ENCODE measurements at places on chromosomes 12 and 14.

DNA sequence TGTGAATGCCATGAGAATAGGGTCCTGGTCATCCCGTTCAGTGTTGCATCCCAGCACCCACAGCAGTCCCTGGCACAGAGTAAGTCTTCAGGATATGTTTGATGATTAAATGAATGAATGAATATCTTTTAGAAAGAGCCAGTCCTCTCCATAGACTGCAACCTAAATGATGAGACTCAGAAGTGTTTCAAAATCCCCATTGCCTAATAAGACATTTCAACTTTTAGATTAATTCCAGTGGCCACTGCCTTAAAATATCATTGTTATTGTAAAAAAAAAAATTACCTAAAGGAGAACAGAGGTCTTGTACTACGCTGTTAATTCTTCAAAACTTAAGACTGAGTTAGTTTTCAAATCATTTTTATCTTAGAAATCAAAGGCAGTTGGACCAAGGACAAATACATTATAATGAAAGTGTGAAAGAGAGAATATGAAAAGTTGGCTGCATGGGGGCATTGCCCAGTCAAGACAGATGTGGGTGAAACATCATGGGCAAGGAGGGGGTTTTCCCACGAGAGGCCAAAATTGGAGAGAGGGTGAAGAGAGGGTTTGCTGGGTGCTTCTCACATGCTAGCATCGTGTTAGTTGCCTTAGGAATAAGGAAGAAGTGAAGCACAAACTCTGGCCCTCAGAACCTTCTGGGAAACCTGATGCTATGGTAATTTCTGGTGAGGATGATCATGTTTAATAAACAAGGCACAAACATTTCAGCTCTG, 26.3 kb upstream of the CPM start:
- no peak for DNase-seq

GRCh38 chr14:72380456-72380855, 448.2 kb downstream of the RGS6 start:
- no peak for DNase-seq

- DNase-seq, result no peak
Observed at GRCh38 chr14:71321574-71322315, 414.5 kb downstream of the PCNX1 start.

GRCh38 chr12:46492471-46493085, 120.0 kb upstream of the SLC38A2 start:
- DNase-seq, result no peak

DNA sequence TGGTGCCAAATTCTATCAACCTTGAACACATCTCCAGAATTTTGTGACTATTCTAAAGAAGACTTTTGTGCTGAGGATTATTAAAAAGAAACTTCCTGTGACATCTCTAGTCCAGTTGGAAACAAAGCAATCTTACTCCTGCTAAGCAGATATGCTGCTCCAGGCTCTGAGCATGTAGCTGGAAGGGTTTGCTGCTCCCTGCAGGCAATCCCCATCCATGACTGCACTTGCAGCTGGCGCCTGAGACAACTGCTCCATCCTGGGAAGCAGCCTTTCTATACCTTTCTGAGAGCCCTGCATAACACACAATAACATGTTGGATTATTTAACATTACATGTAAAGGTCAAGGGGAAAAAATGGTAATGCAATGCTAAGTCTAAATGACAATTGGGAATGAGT, 105.1 kb downstream of the NDUFA12 start:
- no peak for DNase-seq

DNA sequence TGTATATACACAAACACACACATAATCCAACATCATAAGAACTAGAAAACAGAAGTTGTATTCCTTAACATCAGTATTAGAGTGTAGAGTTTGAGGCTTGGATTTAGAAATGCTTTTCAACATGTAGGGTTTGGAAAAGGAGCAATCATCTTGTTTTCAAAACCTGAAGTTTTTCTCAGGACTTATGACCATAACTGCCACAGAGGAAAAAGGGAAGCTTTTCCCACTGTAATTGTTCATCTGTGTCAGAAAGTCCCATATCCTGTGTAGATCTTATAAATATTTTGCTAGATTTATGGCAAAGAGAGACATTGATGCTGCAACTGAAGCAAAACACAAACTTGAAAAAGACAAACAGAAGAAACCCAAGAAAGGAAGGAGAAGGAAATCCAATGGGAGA, 115.7 kb downstream of the GRIP1 start:
- DNase-seq, result no peak

DNA sequence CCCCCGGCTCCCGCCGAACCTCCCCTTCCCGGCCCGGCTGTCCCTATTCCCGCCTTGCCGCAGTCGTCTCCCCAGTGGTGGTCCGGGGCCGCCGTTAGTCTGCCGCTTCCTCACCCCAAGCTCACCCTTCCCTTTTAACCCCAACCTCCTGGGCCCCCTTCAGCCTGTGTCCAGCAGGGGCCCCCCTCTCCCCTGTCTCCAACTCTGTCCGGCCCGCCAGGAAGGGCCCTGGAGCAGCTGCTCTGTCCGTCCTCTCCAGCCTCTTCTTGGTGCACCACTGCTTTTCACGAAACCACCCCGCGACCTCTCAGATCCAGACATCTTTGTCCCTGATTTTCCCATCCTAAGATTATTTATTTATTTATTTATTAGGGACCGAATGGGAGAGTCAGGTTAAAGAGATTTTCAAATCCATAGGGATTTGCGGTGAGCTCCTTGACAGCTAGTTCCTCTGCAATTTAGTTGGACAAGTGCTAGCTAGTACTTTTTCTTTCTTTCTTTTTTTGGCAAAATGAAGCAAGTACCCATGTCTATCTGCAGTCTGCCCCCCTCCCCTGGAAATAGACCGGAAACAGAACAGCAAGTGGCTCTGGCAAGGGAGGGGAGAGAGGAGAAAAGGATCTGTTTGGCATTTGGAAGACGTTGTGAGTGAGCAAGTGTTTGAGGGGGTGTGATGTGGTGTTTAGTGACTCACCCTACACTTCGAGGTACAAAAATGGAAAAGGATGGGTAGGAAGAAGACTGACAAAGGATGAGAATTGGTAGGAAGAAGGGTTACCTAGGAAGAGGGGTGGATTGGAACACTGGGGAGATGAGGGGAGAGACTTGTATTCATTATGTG, 632 bp downstream of the UBR7 start:
- no peak for DNase-seq

GRCh38 chr12:18932211-18932610, 194.3 kb downstream of the CAPZA3 start:
- DNase-seq, result no peak

DNA sequence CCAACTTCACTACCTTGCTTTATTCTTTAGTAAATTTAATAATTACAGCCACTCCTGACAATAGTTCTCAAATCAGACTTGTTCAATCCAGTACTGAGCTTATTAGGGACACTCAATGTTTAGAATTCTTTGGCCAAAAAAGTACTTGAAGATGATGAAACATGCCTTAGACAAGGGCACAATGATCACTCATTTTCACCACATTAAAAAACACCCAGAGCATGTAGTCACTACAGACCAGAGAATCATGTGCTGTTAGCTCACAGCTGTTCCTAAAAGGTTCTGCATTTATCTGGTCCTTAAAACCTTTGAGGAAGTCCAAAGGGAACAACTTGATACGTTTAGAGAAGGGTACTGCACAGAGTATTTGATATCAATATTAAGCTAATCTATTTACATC, 98.7 kb downstream of the INSM2 start:
- no peak for DNase-seq

DNA sequence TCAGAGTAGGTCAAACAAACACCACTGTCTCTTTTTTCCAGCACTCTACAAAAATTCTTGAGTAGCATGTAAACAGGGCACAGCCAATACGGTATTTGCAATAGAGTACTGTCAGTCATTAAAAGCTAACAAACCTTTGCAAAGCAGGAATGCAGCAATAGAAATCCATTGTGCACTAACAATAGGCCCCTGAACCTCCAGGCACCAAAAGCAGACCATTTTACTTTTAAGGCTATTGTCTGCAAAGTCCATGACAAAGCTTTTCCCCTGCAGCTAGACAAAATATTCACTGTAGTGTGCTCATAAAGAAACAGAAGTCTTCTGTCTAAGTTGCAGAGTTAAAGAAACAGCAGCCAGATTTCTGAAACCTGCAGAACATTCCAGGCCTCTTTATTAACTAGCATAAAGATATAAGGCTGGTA, 191.9 kb downstream of the SOX5 start:
- no peak for DNase-seq

DNA sequence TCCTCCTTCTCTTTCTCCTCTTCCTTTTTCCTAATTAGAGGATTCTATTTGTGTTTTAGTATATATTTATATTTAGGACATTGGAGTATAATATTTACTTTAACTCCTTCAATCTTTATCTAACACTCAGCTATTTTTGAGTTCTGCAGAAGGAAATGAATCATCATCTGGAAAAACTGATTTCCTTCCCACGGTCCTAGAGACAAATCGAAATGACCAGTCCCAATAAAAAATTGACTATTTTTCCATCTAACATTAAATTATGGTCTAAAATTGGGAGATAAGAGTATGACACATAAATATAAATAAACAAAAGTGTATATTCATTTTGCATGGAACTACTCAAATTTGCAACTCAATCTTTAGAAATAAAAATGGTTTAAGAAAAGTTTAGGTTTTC, 167.4 kb downstream of the TMTC3 start:
- DNase-seq, result no peak

All from T-helper 22 cell (primary cell).